Heart right ventricle (tissue), 16 donors: ENCODE measurements at places on chromosomes 12 and 14. TPM values are rescaled to one million over a fixed set of nuclear protein-coding genes. Genes with fewer than 3 reads are reported as not detected.

DNA sequence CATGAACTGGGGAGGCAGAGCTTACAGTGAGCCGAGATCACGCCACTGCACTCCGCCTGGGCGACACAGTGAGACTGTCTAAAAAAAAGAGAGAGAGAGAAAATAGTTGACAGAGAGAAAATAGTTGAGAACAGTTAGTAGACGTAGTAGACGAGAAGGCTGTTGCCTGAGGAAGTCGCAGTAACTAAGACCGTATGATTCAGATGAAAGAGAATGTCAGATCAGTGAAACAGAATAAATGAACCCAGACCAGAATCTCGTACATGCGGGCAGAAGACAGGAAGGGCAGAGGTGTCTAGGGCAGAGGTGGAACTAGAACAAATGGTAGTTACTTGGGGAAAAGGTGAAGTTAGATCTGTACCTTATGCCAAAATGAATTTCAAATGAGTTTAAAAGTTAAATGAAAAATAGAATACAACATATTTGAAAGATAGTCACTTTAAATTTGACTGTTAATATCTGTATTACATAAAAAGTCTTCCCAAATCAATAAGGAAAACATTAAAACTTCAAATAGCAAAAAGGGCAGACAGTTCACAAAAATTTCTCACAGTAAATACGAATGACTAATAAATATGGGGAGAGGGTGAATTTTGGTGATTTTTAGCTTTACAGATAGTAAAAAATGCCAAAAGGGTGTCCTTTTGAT lies 17.7 kb downstream of the MDM2 start:
- no peaks in the 10 kb centered on the region for H3K27me3 ChIP-seq
- no peak overlapping the region for H3K27ac ChIP-seq
- H3K36me3 ChIP-seq, result peaks cover 100% of the 10 kb centered on the region
- no peak for DNase-seq
- peaks cover 7% of the 10 kb centered on the region for H3K4me1 ChIP-seq

DNA sequence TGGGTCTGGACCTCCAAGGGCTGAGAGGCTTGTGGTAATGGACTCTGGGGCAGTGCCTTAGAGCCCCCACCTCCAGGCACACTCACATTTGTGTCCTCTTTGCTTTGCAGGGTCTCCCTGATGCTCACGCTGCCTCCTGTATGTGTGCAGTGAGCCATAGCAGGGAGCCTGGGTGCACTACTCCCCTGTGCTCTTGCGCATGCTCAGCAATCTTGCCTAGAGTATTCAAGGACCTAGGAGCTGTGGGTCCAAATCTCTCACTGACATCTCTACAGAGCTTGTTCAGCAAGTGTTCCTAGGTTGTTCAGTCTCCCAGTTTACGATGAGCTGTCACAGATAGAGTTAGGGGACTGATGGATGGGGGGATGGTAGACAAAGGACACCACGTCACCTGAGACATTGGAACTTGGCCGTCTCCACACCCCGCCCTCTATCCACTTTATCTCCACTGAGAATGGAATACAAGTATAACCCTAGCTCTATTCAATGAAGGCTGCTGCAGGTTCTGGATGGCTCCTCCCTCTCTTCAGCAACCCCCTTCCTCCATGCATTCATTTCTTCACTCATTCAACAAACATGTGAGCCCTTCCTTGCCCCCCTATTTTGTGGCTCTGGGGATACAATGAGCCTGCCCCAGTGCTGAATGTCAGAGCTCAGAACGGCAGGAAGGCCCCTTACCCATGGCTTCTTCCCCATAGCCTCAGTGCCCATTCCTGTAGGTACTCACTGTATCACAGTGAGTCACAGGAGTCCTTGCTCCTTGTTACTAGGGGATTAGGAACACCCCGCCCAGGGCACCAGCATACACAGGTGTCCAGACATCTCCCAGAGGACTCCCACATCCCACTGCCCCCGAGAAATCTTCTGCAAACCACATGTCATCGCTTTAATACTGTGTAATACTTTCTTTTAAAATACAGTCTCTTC lies 31.2 kb downstream of the FIGNL2 start:
- H3K4me3 ChIP-seq, result no peak overlapping the region
- H3K27me3 ChIP-seq, result peaks cover 52% of the 10 kb centered on the region
- H3K27ac ChIP-seq, result no peak overlapping the region
- no peak for DNase-seq

Gene CELA1
- not detected for total RNA-seq

Gene HOTAIR
- total RNA-seq, result not detected
